Pancreas (tissue), 10 donors: ENCODE measurements at places on chromosomes 4 and X. TPM values are rescaled to one million over a fixed set of nuclear protein-coding genes. Genes with fewer than 3 reads are reported as not detected.
A peak's percentile ranks its signal among the peaks of the same experiment; 100 is the strongest.

DNA sequence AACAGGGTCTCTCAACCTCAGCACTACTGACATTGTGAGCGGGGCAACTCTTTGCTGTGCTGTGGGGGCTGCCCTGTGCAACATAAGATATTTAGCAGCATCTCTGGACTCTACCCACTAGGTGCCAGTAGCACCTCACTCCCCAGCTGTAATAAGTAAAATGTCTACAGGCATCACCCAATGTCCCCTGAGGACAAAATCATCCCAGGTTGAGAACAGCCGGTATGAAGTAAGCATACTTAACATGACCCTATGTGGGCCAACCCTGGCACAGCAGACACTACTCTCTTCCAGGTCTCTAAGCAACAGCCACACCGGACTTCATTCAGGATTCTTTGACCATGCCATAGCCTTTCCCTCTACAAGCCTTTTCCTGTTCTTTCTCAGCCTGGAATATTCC lies 10.5 kb upstream of the MGST2 start:
- no peaks in the 10 kb centered on the region for H3K27me3 ChIP-seq
- DNase-seq = no peak
- peaks cover 11% of the 10 kb centered on the region for H3K4me1 ChIP-seq
- no peak overlapping the region for H3K4me3 ChIP-seq
- no peak overlapping the region for H3K27ac ChIP-seq

The RAB40A gene
- not detected for total RNA-seq

The SULT1E1 gene
- total RNA-seq = 0.37 TPM

DNA sequence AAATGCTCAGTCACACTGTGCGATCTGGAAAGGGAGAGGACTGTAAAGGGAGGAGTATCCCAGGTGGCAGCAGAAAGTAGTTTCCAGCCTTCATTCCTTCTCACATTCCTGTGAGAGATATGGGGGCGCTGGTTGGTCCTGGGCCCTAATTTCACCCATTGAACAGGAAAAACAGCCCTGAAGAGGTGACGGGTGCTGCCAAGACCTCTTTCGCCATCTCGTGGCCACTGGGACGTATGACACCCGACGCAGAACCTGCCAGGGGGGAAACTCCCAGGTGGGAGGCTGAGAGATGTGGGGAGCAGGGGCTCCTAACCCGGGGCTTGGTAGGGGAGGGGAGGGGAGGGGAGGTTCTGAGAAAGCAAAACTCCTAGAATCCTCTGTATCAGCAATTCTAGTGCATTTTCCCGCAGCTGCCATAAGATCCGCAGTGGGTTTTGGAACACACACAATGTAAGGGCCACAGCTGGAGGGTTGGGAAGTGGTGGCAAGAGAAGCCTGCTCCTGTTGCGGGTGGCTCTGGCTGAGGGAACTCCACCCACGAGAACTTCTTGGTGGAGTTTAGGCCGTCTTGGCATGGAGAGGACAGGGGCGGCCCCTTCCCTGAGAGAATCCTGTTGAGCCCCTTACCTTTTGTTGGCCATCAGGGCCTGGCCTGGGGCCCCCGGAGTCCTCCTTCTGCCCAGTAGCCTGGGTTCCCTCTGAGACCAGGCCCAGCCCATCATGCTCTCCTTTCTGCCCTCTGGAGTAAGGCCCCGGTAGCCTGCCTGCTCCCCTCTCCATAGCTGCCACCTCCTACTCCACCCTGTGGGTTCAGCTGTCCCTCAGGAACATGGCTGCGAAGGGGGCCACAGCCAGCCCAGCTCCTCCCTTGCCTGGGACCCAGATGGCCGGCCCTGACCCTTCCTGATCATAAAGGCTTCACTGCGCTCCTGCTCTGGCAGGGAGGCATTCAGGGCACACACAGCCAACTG lies 134.1 kb downstream of the OR13H1 start:
- no peak overlapping the region for H3K27ac ChIP-seq
- DNase-seq = peak; percentile 71
- no peaks in the 10 kb centered on the region for H3K27me3 ChIP-seq
- no peaks in the 10 kb centered on the region for H3K4me1 ChIP-seq
- H3K4me3 ChIP-seq = no peak overlapping the region

The ARMCX4 gene
- total RNA-seq = 3.2 TPM

DNA sequence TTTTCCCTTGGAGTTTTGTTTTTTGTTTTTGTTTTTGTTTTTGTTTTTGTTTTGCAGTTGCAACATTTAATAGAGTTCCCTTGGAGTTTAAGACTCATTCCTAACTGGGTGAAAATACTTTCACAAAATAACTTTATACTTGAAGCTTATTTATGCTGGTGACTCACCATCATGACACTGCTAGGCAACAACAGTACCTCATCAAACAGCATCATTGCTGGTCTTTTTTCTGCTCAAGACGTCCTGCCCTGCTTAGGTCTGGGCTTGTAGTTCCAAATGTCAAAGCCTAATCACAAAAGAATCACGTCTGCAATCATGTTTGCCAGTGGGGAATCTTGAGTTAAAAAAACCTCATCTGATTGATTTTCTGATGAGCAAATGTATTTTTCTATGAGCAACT lies 105.7 kb upstream of the PRPS2 start:
- H3K4me1 ChIP-seq = no peaks in the 10 kb centered on the region
- no peak overlapping the region for H3K27ac ChIP-seq
- no peak for DNase-seq
- no peaks in the 10 kb centered on the region for H3K27me3 ChIP-seq

The GCNA gene
- total RNA-seq = 2.0 TPM

GRCh38 chr4:95949136-95949765 lies 109.4 kb downstream of the PDHA2 start:
- H3K36me3 ChIP-seq = no peaks in the 10 kb centered on the region
- DNase-seq = no peak
- H3K27ac ChIP-seq = no peak overlapping the region
- no peak overlapping the region for H3K4me3 ChIP-seq
- H3K27me3 ChIP-seq = no peaks in the 10 kb centered on the region

DNA sequence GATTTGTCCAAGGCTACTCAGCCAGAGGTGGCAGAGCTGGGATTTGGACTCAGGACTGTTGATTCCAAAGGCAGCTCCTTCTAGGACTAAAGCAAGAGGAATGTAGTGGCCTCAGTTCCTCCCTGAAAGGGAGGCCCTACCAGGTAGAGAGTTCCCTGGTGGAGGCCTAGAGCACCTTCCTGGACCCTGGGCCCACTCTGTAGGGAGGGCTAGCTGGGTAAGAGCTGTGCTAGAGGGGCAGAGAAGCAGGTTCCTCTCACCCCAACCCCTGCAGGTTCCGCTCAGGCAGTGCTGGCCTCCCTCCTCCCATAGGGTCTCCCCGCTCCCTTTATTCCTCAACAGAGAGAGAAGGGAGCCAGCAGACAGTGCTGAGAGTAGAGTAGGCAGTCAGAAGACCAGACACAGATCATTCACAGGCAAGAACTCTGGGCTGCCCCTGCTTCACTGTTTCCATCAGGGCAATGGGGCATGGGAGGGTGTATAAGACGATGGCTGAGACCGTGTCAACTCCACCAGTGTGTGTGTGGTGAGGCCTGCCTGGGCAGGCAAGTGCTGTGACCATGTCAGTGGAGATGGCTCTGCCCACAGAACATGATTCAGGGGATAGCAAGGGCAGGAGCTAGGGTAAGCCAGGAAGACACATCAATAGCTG lies 12.4 kb upstream of the PJA1 start:
- no peaks in the 10 kb centered on the region for H3K4me1 ChIP-seq
- peaks cover 6% of the 10 kb centered on the region for H3K27me3 ChIP-seq
- no peak overlapping the region for H3K4me3 ChIP-seq
- DNase-seq = no peak
- H3K36me3 ChIP-seq = no peaks in the 10 kb centered on the region

DNA sequence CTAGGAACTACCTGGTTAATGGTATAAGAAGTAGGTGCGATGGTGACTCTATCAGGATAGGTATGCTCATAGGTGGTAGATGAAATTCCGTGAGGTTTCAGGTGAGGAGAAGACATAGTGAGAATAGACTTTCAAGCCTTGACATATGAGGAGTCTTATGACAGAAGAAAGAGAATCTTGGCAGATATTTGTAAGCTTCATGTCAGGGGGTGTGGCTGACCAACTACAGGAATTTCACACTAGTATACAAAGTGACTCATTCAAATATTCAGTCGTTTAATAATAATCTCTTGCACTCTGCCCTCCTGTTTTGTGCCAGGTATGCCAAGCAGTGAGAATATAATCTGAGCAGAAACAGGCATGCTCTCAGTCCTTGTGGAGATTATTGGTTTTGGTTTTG lies 22.8 kb downstream of the PACRGL start:
- no peak overlapping the region for H3K27ac ChIP-seq
- no peak overlapping the region for H3K4me3 ChIP-seq
- no peaks in the 10 kb centered on the region for H3K4me1 ChIP-seq

DNA sequence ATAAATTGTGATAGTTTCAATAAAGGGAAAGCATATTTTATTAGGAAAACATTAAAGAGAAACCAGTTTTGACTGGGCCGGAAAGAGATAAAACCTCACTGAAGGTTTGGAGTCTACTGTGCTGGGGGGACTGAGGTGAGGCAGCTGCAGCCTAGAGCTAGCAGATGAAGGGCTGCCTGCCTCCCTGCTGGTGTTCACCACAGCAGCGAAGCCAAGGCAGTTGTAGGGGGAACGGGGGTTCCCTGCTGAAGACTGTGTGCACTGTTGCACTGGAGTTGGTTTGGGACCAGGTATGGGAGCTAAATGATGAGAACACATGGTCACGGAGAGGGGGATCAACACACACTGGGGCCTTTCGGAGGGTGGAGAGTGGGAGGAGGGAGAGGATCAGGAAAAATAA lies 546.5 kb upstream of the SMIM31 start:
- H3K27ac ChIP-seq = no peak overlapping the region
- no peaks in the 10 kb centered on the region for H3K4me1 ChIP-seq
- H3K36me3 ChIP-seq = no peaks in the 10 kb centered on the region
- no peak overlapping the region for H3K4me3 ChIP-seq

GRCh38 chrX:154020536-154021115 lies 924 bp upstream of the IRAK1 start:
- peaks cover 1% of the 10 kb centered on the region for H3K27me3 ChIP-seq
- H3K27ac ChIP-seq = peak overlapping the region; percentile 80
- H3K4me1 ChIP-seq = no peaks in the 10 kb centered on the region
- H3K4me3 ChIP-seq = peak overlapping the region; percentile 16
- no peak for DNase-seq
